ENCODE measurements at places on chromosomes 3 and 15. TPM values are rescaled to one million over a fixed set of nuclear protein-coding genes. Genes with fewer than 3 reads are reported as not detected.

- no peaks in the 10 kb centered on the region for H3K36me3 ChIP-seq
- H3K27ac ChIP-seq: no peak overlapping the region
- H3K27me3 ChIP-seq: peaks cover 8% of the 10 kb centered on the region
- H3K4me1 ChIP-seq: peaks cover 22% of the 10 kb centered on the region
Measured at GRCh38 chr15:78302579-78303312, 3.3 kb upstream of the SKIC8 start.

DNA sequence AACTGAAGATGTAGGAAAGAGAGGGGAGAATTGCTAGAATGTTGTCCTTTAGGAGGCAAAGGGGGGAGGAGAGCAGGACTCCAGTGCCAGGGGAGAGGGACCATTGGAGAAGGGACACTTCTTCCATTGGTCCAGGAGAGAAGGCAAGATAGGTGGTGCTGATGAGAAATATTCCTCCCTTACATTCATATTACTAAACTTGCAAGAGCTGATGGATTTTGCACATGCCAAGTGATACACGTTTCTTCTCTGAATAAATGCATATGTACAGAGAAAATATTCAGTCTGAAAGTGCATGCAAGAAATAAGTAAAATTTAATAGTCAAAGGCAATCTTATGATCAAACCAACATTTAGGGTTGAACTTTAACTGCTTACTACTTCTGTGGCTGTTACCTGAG, 21.5 kb upstream of the SPTSSB start:
- H3K36me3 ChIP-seq: peaks cover 13% of the 10 kb centered on the region
- H3K27ac ChIP-seq: no peak overlapping the region
- peaks cover 38% of the 10 kb centered on the region for H3K4me1 ChIP-seq
- DNase-seq: no peak
- peaks cover 58% of the 10 kb centered on the region for H3K27me3 ChIP-seq

- H3K27ac ChIP-seq: peak overlapping the region; percentile 25
- no peak for DNase-seq
- peaks cover 15% of the 10 kb centered on the region for H3K36me3 ChIP-seq
Measured at GRCh38 chr3:14415501-14415900, 13.1 kb downstream of the SLC6A6 start.

Gene TTC14
- total RNA-seq: 74.0 TPM

Gene SYNM
- total RNA-seq: 0.08 TPM

Gene CYP8B1
- total RNA-seq: not detected

Gene PLS1
- 2.6 TPM for total RNA-seq

All from activated CD4-positive, alpha-beta T cell treated with anti-CD3 and anti-CD28 coated beads, Interleukin-2, amount 10 ng/mL, durations not matched to agents 7 days and 5 days (primary cell).